Activated CD4-positive, alpha-beta T cell treated with anti-CD3 and anti-CD28 coated beads, Interleukin-2, amount 50 U/mL, for 1 hour (primary cell): ENCODE measurements at places on chromosomes 7 and 10.

DNA sequence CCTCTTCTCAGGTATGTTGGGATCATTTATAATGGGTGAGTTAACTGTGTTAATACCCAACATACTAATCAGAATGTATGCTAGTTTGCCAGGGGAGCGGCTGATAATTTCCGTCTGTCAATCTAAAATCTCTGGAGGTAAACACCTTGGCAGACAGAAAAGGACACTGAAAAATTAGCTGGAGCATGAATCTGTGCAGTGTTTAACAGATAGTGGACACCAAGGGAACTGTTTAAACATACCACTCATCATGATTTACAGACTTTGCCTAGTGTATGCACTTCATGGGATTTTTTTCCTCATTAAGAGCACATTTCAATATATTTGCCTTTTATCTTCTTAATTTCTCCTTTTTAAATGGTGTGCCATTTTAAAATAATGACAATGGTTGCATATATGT, 68.2 kb downstream of the SLC13A1 start:
- no peak for DNase-seq

DNA sequence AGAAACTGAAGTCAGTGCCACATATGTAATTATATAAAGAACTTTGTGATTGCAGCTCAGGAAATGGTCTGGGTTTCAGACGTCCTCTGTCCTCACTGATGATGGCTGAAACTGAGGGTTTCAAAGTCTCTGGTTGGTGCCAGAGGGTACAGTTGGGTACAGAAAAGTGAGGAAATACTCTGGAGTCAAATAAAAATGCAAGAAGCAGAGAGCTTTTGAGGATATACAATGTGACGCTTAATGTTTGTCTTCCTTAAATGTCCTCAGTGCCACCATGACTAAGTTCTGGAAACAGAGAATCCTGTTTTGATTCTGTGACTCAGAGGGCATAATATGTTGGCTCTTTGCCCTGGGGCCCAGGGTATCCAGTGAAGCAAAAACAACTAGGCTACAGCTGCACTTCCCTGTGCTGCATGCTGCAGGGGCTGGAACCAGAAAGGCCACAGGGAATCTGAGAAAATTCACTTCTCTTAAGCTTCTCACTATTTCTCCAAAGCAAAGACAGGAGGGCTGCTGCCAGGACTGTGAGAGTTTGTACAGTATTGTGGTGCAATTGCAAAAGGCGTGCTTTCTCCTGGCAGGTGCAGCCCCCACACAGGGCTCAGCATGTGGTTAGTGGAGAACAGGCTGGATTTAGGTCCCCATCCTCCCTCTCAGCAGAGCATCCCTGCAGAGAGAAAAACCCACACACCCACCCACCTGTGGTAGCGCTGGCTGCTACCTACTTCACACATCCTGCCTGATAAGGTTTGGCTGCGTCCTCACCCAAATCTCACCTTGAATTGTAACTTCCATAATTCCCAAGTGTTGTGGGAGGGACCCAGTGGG, 169.5 kb upstream of the SVIL start:
- DNase-seq = no peak

GRCh38 chr7:117600911-117601310, 121.1 kb downstream of the CFTR start:
- DNase-seq = no peak

DNA sequence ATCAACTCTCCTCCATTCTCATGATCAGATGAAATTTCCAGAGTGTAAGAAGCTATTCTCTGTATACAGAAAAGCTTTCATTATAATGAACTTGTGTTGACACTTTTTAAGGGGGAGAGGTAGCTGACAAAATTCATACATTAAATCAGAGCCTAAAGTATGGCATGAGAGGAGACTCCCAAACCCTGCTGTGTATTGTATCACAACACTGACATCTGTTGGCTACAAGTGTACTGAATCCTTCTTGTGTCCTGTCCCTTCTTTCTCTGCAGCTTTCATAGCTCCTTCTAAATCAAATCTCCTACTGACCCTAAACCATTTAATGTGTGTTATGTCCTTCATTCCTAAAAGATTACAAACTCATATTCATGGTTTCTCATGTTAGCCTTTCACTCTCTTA, 70.9 kb downstream of the GCC1 start:
- no peak for DNase-seq

GRCh38 chr7:135077642-135078041, 70.2 kb upstream of the TMEM140 start:
- DNase-seq = no peak

DNA sequence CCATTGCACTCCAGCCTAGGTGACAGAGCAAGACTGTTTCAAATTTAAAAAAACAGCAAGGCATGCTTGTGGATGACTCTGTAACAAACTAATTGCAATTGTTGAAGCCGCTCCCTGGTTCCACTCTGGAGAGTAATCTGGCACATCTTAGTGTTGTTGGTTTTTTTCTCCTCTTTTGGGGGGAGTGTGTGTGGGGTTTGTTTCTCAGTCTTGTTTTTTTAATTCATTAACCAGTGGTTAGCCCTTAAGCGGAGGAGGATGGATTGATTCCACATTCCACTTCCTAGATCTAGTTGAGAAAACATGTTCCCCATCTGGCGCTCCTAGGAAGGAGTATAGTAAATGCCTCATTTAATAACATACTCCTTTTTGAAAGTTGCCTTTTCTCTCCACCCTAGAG, 8.6 kb upstream of the ZNF713 start:
- no peak for DNase-seq

- DNase-seq = no peak
Observed at GRCh38 chr10:129628823-129629222, 161.8 kb downstream of the MGMT start.

- no peak for DNase-seq
Observed at GRCh38 chr10:16989826-16990293, 139.8 kb downstream of the CUBN start.

DNA sequence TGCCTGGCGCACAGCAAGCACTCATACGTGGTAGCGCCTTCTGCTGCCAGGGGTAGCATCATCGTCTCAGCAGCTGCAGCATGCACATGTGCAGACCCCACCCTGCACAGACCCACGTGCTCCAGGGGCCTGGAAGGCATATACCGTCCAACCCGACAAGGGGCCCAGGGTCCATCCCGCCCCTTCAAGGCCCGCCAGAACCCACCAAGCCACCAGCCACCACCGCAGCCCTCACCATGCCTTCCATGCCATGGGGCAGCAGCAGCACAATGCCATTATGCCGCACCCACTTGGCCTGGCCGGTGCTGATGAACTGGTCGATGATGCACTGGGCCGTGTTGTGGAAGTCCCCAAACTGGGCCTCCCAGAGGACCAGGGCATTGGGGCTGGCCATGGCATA, 22.7 kb downstream of the OGDHL start:
- no peak for DNase-seq

GRCh38 chr10:96645191-96645721, 58.4 kb upstream of the TM9SF3 start:
- no peak for DNase-seq

GRCh38 chr10:63237396-63237795, 104.3 kb downstream of the NRBF2 start:
- DNase-seq = no peak

DNA sequence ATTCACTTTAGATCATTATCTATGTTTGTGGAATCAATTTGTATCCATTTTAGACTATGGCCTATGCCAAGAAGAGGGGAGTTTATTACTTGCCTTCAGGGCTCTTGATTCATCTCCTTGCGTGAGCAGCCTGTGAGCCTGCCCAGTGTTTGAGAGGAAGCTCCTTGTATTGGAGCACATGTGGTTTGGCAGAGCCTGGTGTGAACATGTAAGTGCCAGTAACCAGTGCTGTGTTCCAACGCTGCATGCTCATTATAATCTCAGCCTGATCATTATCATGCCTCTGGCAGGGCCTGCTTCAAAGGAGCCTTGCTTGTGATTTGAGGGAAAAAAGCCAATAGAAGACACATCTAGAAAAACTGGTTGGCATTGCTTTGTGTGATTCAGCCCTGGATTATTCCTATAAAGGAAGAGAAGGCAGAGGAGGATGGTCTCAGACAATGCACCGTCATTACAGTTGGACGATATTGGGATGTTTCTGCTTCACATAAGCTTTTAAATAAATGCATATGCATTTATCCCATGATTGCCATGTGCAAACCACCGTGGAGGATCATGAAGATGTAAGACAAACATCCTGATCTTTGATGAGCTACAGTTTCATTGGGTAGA, 203.4 kb upstream of the AHR start:
- no peak for DNase-seq

DNA sequence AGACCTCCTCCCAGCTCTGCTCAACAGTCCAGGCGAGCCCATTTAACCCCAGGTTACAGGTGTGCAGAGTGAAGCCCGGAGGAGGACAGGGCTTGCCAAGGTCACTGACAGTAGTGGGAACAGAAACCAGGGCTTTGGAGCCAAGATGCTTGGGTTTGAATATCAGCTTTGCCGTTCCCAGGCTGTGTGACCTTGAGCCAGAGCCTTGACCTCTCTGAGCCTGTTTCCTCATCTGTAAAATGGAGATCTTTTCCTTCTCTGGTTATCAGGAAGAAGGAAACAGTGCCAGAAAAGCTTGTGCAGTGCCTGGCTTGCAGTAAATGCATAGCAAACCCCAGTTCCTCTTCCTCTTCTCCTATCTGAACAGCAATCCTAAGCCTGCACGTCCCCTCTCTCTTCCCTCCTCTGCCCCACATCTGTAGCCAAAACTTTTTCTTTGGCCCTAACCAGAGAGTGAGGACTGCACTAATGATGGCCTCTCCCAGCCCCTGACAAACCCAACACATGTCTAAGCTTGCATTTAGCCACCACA, 21.4 kb upstream of the MLXIPL start:
- no peak for DNase-seq

GRCh38 chr10:61810263-61810662, 91.2 kb upstream of the ARID5B start:
- DNase-seq = no peak

GRCh38 chr7:124497176-124497575, 268.4 kb downstream of the GPR37 start:
- DNase-seq = no peak

DNA sequence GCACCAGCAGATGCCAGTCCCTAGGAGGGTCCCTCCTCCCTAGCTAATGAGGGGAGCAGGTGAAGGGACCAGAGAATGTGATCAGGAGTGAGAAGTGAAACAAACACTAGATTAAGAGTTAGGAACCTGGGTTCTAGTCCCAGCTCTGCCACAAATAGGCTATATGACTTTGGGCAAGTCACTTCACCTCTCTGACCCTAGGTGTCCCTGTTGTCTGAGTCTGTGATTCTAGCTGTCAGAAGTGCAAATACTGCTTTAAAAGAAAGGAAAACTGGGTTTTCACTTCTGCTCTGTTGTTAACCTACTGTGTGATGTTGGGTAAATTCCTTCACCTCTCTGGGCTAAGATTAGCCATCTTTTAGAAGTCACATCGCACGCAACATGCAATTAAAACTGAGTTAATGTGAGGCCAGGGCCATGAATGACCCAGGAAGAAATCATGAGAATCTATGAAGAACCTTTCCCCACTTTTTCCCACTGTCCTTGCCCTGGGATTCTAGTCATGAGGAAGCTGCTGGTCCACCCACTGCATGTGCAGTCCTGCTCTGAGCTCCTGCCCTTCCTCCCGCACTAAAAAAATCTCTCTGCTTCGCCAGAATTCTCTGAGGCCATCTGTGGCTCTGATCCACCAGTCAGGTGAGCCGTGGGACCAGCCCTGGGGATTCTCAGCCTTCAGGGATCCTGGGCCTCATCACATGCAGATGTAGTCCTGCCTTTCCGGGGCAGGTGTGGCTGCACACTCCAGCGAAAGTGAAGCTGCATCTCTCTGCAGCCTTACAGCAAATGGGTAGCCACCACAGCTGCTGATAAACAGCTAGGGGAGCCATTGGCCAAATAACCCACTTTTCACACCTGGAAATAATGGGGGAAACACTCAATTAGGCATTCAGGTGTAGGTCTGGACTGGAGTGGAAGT, 181.7 kb downstream of the PLXNA4 start:
- DNase-seq = peak; percentile 16

- no peak for DNase-seq
Observed at GRCh38 chr7:28330384-28331070, 81.8 kb upstream of the CREB5 start.

- no peak for DNase-seq
Observed at GRCh38 chr7:124208173-124208572, 175.3 kb upstream of the TMEM229A start.

DNA sequence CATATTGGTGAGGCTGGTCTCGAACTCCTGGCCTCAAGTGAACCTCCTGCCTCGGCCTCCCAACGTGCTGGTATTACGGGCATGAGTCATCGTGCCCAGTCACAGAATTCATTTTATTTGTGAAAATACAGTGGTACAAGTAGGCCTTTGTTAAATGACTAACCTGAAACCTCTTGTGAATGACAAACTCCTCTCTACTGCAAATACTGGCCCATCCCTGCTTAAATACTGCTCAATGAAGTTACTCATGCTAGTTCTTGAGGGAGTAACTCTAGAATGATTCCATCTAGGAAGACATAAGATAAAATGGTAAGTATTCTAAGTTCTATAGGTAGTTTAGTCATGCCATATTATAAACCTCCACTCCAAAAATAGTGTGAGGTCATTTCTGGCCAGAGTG, 80.7 kb downstream of the UBE2H start:
- DNase-seq = no peak

DNA sequence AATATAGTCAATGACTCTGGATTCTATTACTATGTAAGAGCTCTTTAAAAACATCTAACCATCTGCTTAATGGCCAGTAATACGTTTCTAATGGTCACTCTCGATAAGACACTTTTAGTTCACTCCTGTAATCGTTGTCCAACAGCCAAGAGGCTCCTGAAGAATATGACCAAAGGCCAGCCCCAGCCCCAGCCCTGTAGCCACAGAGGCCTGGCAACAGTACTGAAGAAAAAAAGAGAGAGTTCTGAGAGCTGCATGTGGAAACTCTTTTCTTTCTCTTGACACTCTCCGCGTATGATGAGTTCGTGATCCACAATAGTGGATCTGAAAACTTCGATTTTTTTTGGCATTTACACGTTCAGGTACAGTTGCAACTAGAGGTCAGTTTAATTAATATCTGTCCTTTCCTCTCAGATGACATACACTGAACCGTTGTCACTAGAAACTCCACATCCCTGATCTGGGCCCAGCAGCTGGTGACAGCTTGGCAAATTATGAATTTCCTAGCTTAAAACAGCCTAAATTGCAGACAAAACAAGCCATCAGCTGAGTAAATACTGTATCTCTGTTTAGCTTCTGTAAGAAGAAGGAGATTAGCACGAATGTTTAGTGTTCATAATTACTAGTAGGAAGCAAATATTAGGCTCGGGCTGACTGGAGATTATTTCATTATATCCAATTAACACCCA, 456.7 kb downstream of the LRMDA start:
- no peak for DNase-seq

DNA sequence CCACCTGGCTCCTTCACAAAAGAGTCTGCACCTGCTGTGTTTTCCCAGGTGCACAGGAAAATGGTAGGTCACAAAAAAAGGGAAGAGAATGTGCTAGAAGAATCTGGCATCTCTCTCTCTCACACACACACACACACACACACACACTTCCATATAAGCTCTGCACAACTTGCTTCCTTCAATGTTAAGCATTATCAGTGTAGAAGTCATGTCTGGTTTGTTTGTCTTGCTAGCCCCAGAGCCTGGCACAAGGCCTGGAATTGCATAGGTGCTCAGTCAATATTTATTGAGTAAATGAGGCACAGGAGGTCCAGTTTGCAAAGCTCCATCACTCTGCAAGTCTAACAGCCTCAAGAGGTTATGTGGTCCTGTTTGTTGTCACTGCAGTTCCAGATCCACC, 867.3 kb upstream of the AUTS2 start:
- DNase-seq = no peak

GRCh38 chr7:84144480-84144879, 50.1 kb downstream of the SEMA3A start:
- no peak for DNase-seq
